CD4-positive, alpha-beta T cell (primary cell): ENCODE measurements at places on chromosomes 2 and 18.

- DNase-seq: no peak
Measured at GRCh38 chr2:137333386-137334165, 568.2 kb downstream of the THSD7B start.

- DNase-seq: no peak
Measured at GRCh38 chr2:239621611-239622010, 220.8 kb upstream of the HDAC4 start.

- DNase-seq: no peak
Measured at GRCh38 chr2:6675791-6676190, 189.9 kb downstream of the CMPK2 start.

DNA sequence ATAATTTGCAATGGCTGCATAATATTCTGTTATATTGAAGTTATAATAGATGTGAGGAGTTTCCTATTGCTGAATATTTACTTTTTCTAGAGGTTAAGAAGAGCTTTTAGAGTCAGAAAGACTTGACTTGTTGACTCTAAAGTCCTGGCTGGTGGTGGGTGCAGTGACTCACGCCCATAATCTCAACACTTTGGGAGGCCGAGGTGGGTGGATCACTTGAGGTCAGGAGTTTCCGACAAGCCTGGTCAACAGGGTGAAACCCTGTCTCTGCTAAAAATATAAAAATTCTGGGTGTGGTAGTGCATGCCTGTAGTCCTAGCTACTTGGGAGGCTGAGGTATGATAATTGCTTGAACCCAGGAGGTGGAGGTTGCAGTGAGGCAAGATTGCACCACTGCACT, 33.9 kb upstream of the ATIC start:
- no peak for DNase-seq

DNA sequence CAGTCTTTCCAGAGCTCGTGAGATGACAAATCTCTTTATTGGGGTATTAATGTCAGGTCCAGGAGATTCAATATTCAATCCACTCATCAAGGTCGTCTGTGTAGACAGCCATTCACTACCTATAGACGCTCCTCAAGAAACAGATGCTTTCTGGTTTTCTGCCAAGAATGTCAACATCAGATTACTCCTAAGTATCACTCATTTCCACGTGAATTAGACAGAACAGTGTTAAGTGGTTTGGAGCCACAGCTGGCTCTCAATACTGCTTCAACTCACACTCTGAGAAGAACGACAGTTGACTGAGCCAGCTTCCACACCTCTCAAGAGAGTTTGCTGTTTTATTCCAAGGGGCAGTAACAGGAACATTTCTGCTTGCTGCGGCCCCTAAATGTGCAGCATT, 113.5 kb upstream of the NEDD4L start:
- no peak for DNase-seq

DNA sequence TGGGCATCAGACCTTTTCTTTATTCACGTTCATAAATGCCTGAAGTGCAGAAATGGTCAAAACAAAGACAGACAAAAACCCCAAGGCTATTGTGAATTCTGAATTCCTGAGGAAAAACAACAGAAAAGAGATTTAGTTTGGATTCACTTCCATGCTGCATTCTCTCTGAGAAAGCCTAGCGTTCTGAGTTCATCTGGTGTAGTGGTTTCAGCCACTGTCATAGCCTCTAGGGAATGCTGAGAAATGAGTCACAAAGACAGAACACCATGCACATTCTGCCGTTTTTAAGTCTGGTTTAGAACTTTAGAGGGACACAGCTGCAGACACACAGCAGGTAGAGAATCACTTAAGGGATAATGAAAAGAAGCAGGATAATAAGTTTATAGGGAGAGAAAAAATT, 93.8 kb downstream of the LRP1B start:
- DNase-seq: no peak

DNA sequence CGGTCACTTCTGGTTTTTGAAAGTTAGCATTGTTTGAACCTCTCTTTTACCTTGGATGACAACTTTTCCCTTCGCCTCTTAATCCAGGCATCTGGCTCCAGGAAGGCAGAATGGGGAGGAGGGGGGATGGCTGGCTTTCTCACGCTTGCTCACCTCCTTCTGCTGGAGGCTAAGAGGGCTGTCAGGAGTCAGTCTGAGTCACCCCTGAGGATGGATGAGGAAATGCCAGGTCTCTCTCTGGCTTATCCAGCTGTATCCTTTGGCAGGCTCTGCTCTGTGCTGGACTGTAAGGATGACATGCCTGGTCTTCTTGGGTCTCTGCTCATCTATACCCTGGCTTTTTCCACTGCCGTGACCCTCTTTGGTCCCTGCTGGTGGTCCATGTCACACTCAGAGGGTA, 142.9 kb upstream of the GYPC start:
- DNase-seq: no peak

DNA sequence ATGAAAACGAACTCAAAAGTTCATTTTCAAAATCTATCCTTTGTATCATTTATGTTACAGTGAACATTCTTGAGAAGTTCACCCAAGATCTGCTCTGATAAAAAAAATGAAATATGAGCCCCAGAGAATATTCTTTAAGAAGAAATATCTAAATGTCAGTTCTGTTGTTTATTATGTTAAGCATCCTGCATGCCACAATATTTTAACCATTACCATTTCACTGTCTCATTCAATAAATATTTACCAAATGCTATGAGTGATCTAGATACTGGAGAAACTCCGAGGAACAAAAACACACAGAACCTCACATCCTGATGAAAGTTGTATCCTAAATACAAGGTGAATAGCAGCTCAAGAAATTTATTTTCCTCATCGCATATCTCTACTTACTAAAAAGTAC, 170.2 kb downstream of the ZNF385B start:
- DNase-seq: no peak

- no peak for DNase-seq
Measured at GRCh38 chr2:36404754-36405153, 49.2 kb downstream of the CRIM1 start.

DNA sequence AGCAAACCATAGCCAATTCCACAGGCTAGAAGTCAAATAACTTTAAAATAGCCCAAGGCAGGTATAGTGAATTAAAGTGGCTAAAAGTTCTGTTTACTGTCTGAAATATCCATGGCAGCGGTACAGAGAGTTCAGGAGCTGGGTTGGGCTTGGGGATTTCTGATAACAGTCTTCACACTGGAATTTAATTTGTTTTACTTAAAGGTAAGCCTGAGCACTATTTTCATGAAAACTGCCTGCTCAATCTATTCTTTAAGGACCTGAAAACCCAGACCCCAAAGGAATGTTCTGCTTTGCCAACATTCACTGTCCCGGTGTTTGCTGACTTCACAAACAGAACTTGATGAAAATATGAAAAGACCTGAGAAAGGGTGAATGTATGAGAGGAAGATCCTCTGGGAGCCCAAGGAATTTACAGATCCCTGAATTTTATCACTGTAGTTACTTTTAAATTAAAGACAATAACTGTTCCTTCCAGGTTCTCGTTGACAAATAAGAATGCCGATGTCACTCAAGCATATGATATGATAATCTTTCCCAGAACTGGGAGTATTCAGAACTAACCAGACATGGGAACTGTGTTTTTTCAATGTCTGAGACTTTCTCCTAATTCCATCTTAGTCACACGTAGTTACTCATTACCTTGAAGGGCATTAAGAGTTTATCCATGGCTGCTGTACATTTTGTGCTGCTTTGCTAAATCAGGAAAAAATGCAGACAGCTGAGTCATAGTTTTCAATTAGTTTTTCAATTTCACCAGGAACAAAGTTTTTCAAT, 28.3 kb upstream of the ITGB6 start:
- DNase-seq: no peak
